Fibroblast of pulmonary artery (primary cell): ENCODE measurements at places on chromosomes 3 and 15.

DNA sequence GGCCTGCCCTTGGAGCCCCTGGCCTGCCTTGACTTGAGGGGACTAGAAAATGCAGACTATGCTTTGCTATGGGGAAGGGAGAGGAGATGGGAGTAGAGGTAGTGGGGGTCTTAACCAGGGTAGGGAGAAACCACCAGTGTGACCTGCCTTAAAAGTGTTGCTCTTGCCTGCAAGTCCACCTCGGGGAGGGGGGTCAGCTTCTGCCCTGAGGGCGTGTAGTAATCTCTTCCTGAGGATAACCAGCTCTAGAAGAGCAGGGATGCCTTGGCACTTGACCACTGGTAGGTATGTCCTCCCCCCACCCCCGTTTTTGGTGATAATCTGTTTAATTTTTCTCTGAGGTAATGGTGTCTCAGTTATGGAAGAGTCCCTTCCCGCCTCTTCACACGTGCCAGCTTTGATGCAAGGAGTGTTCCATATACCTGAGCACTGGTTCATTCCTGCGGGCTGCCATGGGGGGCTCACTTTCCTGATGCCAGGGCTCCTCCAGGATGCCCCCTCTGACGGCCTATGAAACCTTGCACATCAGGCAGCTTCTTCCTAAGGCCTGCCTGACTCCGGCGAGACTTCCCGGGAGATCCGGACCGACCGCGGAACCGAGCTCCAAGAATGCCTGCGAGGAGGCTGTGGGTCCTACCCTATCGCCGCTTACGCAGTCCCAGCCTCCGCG is 780 bp upstream of the P4HTM start:
- no peak for DNase-seq

DNA sequence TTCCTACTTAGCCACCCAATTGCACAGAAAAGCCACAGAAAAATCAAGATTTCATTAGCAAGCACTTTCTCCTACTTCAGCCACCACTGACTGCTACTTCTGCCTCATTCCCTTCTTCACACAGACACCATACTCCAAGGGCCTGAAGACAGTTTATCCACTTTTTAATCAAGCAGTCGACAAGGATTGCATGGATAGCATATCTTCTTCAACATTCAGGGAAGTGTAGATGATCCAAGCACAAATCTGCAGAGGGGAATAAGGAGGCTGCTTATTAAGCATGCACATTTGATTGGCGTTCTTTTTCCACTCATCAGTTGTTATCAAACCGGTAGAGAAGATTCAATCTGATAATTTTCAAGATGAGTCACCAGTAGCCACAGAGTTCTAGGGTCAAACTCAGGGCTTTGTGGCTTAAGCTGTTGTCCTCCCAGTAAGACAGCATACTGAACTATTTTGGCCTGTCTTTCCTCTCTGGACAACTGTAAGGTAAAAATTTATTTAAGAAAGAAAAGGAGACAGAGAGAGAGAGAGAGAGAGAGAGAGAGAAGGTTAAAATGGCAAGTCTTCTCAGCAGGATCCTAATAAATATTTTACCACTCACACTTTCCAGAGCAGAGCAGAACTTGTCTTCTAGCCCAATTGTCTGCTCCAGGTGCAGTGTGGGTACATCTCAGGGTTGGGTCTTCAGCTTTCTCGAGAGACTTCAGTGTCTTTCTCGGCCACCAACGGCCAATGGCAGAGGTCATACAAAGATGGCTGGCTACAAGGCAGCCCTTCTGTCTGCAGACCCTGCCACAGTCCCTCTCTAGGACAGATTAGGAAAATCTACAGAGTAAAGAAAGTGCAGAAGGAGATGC is 80.6 kb upstream of the BHLHE40 start:
- DNase-seq = no peak

DNA sequence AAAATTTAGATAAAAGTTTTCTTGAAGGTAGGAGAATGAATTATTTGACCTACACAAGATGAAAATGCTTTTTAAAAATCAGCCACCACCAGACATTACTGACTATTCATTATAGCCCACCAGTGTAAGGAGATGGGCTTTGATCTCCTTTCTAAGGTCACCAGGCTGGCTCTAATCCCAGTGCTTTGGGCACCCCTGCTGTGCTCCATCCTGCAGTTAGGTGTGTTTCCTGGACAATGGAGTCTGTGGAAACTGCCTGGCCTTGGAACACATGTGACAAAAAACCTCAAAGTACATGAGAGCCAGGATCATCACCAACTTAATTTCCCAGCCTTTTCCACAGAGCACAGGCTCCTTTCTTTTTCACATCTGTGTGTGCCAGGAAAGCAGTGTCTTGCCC is 260.9 kb downstream of the CHST2 start:
- DNase-seq = no peak

GRCh38 chr3:84318273-84318809 is 640.4 kb upstream of the CADM2 start:
- DNase-seq = no peak

DNA sequence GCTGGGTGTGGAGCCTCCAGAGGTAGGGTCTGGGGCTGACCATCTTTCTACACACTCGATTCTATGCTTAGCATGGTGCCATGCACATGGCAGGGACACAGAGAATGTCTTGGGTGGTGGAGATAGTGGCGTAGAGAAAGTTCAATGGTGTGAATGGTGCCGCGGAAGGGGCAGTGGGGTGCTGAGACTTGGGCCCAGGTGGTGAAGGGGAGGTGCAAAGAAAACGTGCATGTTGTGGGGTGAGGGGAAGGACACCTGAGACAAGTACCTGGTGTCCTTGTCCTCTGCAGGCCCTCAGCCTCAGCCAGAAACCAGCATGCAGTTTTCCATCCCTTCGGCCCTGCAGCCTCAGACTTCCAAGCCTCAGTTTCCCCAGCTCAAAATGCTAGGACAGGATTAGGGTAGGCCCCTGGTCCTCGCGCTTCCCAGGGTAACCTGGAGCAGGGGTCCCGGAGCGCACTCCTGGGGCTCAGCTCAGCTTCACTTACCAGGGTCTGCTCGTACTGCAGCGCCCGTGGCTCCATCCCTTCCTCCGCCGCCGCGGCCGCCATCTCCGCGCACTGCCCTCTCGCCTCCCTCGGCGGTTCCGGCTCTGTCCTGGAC is 375 bp downstream of the CLCN2 start:
- DNase-seq = no peak
